Liver (tissue), 10 donors: ENCODE measurements at places on chromosomes 5 and 9. TPM values are rescaled to one million over a fixed set of nuclear protein-coding genes. Genes with fewer than 3 reads are reported as not detected.

GRCh38 chr9:88085476-88085875, 52.8 kb downstream of the SPATA31C2 start:
- DNase-seq, result no peak
- H3K4me1 ChIP-seq, result no peaks in the 10 kb centered on the region
- no peak overlapping the region for H3K4me3 ChIP-seq
- H3K27ac ChIP-seq, result no peak overlapping the region
- H3K36me3 ChIP-seq, result no peaks in the 10 kb centered on the region
- H3K27me3 ChIP-seq, result no peaks in the 10 kb centered on the region

DNA sequence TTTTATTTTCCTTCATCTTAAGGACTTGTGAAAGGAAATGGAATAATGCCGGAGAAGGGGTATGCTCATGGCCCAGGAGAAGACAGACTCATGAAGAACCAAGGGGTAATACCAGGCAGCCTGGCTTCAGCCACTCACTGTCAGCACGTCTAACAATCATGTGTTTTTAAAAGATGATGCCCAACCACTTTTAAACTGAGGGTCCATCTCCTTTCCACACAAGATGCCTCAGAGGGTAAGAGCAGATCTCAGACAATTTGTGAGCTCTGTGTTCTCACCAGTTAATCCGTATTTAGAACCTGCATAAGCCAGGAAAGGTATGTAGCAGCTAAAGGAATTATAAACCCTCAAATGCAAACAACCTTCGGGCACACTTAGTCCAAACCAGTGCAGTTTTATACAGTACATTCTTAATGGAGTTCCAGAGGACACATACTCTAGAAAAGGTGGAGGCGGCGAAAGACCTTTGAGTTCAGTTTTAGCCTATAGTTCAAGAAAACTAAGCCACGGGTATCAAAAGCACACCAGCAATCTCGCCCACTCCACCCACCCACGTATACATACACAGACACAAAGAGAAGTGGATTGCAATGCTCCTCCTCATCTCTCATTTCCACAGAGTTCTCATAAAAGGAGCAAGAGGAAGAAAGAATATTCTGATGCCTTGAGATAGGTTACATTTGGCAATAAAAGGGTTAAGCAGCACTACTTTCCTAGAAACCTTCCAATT, 2.6 kb downstream of the DIAPH1 start:
- DNase-seq, result no peak
- H3K27ac ChIP-seq, result peak overlapping the region; percentile 85
- H3K36me3 ChIP-seq, result peaks cover 6% of the 10 kb centered on the region
- peaks cover 41% of the 10 kb centered on the region for H3K4me1 ChIP-seq

Gene SPATA31D4
- not detected for total RNA-seq

DNA sequence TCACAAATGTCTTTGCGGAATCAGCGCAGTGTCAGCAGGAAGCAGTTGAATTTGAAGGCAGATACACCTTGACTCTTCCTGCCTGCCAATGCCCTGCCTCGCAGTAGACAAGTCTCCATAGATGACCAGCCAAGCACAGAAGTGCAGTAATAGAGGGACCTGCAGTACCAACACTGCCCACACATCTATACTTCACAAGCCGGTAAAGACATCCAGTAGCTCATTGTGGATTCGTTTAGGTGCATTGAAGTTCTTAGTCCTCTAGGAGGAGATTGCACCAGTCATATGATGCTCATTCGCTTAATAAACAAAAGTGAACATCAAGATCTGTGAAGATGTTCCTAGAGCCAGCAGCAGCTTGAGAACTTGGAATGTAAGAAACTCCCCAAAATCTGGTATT, 7.1 kb upstream of the IFNA2 start:
- H3K4me3 ChIP-seq, result no peak overlapping the region
- no peak overlapping the region for H3K27ac ChIP-seq
- peaks cover 7% of the 10 kb centered on the region for H3K4me1 ChIP-seq
- no peaks in the 10 kb centered on the region for H3K36me3 ChIP-seq

Gene SPINK13
- not detected for total RNA-seq

DNA sequence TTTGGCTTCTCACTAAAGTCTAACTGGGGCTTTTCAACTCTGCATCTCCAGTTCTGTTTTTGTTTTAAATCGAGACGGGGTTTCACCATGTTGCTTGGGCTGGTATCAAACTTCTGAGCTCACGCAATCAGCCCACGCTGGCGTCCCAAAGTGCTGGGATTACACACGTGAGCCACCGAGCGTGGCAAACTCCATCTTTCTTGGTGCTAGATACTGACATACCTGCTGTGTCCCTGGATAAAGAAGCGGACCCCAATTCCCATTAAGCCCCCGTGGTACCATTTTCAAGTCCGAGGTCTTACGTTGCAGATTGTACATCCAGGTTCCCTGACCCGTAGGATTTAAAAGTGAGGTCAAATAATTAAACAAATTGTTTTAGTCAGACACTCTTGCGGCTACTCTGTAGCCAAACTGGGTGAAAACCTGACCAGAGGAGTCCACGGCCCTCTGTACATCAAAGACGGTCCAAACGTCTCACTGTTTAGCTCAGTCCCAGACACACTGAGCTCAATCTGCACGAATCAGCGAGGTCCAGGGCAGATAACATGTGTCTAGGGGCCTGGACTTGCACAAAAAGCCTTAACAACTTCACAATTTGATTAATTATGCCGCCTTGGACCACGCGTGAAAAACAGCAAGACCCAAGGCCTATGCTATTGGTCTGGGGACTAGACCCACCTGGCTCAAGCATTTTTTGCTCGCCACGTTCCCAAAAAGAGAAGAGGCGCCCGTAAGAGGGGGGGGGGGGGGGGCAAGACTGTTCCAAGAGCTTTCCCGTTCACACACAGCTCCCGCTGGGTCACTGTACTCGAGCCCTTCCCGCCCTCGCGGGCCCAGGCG, 727 bp upstream of the DNAJA1 start:
- DNase-seq, result no peak
- peak overlapping the region; percentile 76 for H3K4me3 ChIP-seq
- H3K36me3 ChIP-seq, result peaks cover 10% of the 10 kb centered on the region

- H3K36me3 ChIP-seq, result peaks cover 11% of the 10 kb centered on the region
- no peak overlapping the region for H3K27ac ChIP-seq
- no peaks in the 10 kb centered on the region for H3K27me3 ChIP-seq
- no peak overlapping the region for H3K4me3 ChIP-seq
- DNase-seq, result no peak
Measured at GRCh38 chr5:141940695-141941271, 17.1 kb downstream of the DELE1 start.

DNA sequence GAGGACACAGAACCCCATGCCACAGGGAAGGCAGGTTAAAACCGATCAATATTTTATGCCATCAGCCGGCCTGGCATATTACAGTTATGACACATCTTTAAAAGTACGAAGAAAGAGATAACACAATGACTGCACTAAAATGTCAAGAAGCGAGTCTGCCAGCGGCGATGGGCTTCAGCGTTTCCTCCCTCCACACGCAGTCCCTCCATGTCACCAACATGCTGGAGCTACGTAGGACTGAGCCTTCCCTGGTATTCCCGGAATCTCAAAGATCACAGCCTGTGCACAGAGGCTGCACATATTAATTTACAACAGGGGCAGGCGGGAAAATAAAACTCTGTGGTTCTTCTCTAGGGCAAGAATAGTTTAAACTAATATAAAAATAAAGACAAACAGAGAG, 257.7 kb downstream of the IRX1 start:
- no peak overlapping the region for H3K27ac ChIP-seq
- peaks cover 4% of the 10 kb centered on the region for H3K27me3 ChIP-seq
- H3K36me3 ChIP-seq, result no peaks in the 10 kb centered on the region
- DNase-seq, result no peak

DNA sequence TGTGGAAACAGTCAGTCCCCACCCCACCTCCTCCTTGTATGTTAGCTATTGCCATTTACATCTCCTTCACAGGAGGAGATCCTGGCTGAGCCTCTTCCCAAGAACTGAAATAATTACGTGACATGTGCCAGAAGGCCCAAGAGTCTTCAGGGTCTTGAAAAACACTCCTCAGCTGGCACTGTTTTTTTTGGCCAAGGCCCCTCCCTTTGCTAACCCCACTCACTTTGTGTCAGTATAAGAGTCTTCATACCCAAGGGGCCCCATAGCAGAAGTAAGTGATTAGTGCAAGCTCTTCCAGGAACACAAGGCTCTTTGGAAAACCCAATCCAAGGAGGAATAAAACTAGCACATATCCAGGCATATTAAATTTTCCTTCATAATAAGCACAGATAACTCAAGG, 5.7 kb upstream of the LARP1 start:
- no peaks in the 10 kb centered on the region for H3K4me1 ChIP-seq
- no peaks in the 10 kb centered on the region for H3K36me3 ChIP-seq
- H3K27ac ChIP-seq, result no peak overlapping the region
- no peak for DNase-seq
- H3K4me3 ChIP-seq, result no peak overlapping the region

DNA sequence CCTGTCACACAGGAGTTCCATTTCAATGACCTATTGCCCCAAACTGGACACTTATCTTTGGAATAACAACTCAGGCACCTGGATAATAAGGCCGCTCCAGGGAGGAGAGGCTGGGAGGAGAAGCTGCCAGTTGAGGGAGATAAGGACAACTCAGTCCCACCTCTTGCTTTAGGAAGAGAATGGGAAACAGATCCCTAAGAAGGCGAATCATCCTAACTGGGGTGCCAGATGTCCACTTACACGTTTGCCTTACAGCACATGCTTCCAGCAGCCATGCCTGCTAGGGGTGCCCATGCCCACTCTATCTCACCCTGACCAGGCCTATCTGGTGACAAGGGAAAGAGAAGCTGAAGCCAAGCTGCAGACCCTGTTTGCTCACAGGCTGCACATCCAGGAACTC, 6.5 kb downstream of the HK3 start:
- DNase-seq, result no peak
- H3K36me3 ChIP-seq, result no peaks in the 10 kb centered on the region
- H3K27ac ChIP-seq, result no peak overlapping the region
- no peak overlapping the region for H3K4me3 ChIP-seq
- no peaks in the 10 kb centered on the region for H3K4me1 ChIP-seq
- H3K27me3 ChIP-seq, result no peaks in the 10 kb centered on the region

DNA sequence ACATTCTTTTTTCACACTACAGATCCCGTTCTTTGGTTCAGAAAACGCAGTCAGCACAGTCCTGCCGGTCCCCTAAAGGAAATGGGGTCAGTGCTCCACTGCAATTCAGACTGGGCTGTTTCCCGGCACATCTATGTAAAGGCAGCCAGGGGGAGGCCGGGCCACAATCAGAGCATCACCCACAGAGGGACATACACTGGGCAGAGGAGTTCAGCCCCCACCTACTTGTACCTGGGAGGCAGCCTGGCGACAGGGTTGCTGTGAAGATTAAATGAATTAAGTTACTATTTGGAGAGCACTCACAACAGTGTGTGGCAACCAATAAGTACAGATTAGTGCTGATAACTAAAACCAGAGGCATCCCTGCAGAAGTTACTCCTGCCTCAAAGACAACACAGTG, 4.5 kb downstream of the PTPN3 start:
- H3K27ac ChIP-seq, result no peak overlapping the region
- H3K4me1 ChIP-seq, result peaks cover 7% of the 10 kb centered on the region
- DNase-seq, result no peak
- no peak overlapping the region for H3K4me3 ChIP-seq
- no peaks in the 10 kb centered on the region for H3K36me3 ChIP-seq
- H3K27me3 ChIP-seq, result no peaks in the 10 kb centered on the region

Gene SCGB3A2
- total RNA-seq, result not detected

- H3K4me1 ChIP-seq, result no peaks in the 10 kb centered on the region
- no peak overlapping the region for H3K4me3 ChIP-seq
- no peak for DNase-seq
- no peaks in the 10 kb centered on the region for H3K27me3 ChIP-seq
- no peaks in the 10 kb centered on the region for H3K36me3 ChIP-seq
Measured at GRCh38 chr5:17340819-17341218, 123.4 kb downstream of the BASP1 start.

Gene TRIP13
- 12.4 TPM for total RNA-seq

GRCh38 chr5:107365320-107366109, 305.2 kb downstream of the EFNA5 start:
- no peak for DNase-seq
- H3K27me3 ChIP-seq, result no peaks in the 10 kb centered on the region
- H3K27ac ChIP-seq, result no peak overlapping the region
- H3K4me1 ChIP-seq, result no peaks in the 10 kb centered on the region
- H3K4me3 ChIP-seq, result no peak overlapping the region
- no peaks in the 10 kb centered on the region for H3K36me3 ChIP-seq

DNA sequence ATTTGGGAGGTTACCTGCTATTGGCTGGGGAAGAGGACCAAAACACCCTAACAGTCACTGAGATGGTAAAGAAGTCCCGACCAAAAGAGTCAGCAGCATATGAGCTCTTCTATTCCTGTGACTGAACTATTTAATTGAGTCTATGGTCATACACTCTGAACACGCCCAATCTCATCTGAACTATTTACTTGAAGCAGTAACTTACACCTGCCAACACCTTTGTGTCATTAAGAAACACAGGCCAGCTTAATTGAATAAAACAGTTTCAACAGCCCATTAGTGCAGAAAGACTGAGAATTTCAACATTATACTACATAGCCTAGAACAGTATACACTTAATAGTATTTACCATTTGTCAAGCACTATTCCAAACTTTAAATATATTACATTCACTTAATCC, 47.8 kb downstream of the NR6A1 start:
- H3K27ac ChIP-seq, result no peak overlapping the region
- no peak for DNase-seq
- no peaks in the 10 kb centered on the region for H3K27me3 ChIP-seq

- H3K27me3 ChIP-seq, result no peaks in the 10 kb centered on the region
- H3K4me3 ChIP-seq, result no peak overlapping the region
- no peaks in the 10 kb centered on the region for H3K36me3 ChIP-seq
- peaks cover 25% of the 10 kb centered on the region for H3K4me1 ChIP-seq
- H3K27ac ChIP-seq, result peak overlapping the region; percentile 96
- no peak for DNase-seq
Measured at GRCh38 chr5:149156435-149157083, 15.3 kb downstream of the ABLIM3 start.

- no peak overlapping the region for H3K27ac ChIP-seq
- DNase-seq, result no peak
- no peaks in the 10 kb centered on the region for H3K4me1 ChIP-seq
- no peaks in the 10 kb centered on the region for H3K27me3 ChIP-seq
- H3K4me3 ChIP-seq, result no peak overlapping the region
Measured at GRCh38 chr5:19978476-19978875, 9.5 kb downstream of the CDH18 start.

GRCh38 chr5:78763659-78764189, 115.2 kb upstream of the LHFPL2 start:
- H3K4me3 ChIP-seq, result no peak overlapping the region
- no peak for DNase-seq
- no peak overlapping the region for H3K27ac ChIP-seq
- no peaks in the 10 kb centered on the region for H3K36me3 ChIP-seq
- H3K4me1 ChIP-seq, result no peaks in the 10 kb centered on the region
- no peaks in the 10 kb centered on the region for H3K27me3 ChIP-seq

DNA sequence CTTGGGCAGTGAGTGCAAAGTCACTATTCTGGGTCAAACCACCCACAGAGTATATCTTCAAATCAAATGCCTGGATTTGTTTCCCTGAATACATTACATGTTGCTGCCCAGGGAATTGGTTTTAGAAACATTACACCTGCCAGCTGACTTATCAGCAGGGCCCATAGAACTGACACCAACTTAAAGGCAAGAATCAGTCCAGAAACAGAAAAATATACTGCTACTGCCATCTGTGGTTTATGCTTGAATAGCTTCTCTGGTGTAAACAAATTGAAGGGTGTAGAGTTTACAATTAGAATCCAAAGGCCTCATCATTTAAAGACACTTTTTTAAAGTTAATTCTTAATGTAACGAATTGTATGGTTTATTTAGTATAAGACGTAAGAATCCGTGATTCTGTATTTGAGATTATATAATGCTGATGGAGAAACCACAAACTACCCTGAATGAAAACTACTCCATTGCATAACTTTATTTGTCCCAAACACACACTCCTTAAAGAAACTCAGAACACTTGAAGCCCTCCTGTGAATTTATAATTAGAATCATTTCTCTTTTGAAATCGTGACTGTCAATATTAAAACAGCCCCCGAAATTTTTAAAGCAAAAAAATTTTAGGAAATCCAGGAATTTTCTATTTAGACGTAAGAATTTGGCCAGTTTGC, 6.2 kb downstream of the NR6A1 start:
- H3K4me3 ChIP-seq, result no peak overlapping the region
- peaks cover 16% of the 10 kb centered on the region for H3K4me1 ChIP-seq
